ENCODE measurements at places on chromosomes 12 and 14.

- DNase-seq = no peak
Observed at GRCh38 chr14:32560209-32560857, 231.2 kb downstream of the AKAP6 start.

- no peak for DNase-seq
Observed at GRCh38 chr12:61452076-61452475, 808.1 kb upstream of the USP15 start.

GRCh38 chr14:65156568-65157366 lies 54.5 kb upstream of the MAX start:
- no peak for DNase-seq

- no peak for DNase-seq
Observed at GRCh38 chr12:125125271-125125670, 60.0 kb downstream of the AACS start.

DNA sequence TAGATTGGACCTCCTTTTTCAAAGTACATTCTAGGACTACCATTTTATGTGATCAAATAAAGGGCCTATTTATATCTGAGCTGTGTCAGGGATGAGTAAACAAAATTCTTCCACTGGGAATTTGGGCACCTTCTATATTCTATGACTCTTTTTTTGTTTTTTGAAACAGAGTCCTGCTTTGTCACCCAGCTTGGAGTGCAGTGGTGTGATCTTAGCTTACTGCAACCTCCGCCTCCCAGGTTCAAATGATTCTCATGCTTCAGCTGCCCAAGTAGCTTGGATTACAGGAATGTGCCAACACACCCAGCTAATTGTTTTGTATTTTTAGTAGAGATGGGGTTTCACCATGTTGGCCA lies 64.8 kb downstream of the DRAM1 start:
- no peak for DNase-seq

DNA sequence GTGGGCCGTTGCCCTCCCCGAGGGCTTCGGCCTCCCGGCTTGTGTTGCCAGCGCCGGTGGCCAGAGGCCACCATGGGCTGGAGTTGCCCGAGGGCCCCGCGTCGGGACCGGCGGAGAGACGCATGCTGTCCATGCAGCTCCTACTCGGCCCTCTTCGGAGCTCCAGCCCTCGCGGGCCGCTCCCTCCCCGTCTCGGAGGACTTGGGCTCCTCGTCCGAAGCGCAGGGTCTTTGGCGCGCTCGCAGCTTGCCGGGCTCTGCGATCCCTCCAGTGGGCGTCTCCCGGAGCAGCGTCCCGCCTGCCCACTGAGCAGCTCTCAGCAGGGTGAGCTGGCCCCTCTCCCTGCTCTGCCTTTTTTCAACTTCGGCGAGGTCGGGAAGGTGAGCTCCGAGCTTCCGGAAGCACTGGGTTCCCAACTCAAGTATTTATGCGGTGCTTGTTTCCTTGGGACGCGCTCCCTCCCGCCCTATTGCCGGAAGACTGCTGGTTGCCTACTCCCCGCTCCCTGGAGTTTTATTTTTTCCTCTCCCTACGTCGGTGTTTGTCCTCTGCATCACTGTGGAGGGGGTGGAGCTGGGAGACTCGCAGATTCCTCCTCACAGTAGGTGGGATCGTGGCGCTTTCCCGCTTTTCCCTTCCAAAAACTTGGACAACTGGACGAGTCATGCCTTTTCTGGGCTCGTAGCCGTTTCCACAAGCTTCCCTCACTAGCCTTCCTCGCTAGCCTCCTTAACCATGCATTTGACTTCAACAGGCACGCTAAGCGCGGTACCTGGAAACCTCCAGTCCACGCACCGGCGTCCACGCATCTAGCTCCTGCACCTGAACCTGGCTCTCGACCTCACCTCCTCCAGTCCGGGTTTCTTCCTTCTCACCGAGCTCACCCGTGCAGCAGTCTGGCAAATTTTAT lies at the start of gene AVPR1A:
Gene AVPR1A, minus strand, starts transcription at position 489 of the 910 bp plus-strand sequence. Its CDS starts 365 bp downstream, at position 124.
- DNase-seq = no peak

DNA sequence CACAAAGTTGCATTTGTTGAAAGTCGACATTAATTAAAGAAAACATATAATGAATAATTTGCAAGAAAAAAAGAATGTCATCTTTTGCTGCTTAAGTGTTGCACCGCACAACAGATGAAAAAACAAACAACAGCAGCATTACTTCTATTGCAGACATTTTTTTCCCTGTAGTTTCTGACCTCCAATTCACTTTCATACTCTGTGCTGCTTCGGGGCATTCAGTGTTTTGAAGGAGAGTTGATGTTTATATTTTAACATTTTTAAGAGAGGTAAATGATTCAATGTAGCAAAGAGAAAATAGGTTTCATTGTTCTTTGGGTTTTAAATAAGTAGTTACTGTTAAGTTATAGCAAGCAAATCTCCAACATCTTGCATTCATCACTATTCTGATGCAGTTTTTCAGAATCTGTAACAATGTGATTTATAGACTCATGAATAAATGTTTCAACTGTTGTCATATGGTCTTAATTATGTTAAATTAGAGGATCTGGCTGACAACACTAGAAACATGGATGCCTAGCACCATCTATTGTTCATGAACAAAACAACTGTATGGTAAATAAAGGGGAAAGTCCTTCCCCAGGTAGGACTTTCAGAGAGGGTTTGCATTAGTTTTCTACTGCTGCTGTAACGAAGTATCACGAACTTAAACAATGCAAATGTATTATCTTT lies 168.1 kb downstream of the BCAT1 start:
- no peak for DNase-seq

- no peak for DNase-seq
Observed at GRCh38 chr14:83988275-83988674, 1541.7 kb upstream of the FLRT2 start.

DNA sequence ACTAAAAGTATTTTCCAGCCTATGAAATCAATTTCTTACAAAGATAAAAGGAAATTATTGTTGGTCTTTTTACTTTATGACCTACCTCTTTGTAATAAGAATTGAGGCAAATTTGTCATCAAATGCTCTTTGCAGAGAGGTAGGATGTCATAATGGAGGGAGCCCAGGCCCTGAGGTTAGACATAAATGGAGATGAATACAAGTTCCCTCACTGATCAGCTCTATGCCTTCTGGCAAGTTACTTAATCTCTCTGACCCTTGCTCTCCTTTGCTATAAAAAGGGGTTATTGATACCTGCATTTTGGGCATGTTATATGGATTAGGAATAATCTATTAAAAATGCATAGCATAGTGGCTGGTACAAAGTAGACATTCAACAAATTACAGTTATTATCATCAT lies 146.9 kb upstream of the KRR1 start:
- DNase-seq = no peak

DNA sequence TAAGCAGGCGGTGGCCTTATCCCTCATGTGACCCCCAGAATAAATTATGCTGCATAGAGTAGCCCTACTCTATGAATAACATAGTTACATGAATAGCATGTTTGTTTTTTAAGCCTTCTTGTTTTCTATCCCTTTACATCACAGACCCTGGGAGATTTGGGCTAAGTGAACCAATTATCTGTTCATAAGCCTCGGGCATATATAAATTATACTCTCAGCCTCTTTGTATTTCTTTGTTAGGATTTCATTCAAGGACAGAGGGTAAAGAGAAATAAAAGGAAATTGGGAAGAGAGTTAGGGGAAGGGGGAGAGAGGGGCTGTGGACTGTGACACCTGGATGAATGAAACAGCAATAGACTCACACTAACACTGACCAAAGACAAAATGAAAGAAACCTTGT lies 35.3 kb upstream of the RTRAF start:
- DNase-seq = no peak
